Neural progenitor cell (in vitro differentiated cells): ENCODE measurements at places on chromosomes 4 and X. TPM values are rescaled to one million over a fixed set of nuclear protein-coding genes. Genes with fewer than 3 reads are reported as not detected.

DNA sequence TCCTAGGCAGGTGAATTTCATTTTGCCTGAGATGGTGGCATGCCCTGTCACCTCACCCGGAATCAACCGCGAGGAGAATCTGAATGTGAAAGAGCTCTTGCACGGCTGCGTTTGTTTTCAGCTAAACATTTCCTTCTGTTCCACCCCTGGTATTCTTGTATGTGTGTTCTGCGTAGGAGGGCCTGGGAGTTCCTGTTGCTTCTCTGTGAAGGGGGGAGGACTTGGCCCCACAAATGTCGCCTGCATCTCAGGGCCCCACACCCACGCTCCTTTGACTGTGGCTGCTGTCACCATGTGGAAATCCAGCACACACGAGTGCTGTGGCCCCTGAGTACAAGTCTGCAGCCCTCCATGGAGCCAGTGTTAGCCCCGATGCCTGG is 45.8 kb upstream of the CLCN4 start:
- no peak for DNase-seq

Gene CXXC4
- 23.6 and 40.2 TPM in 2 replicates for total RNA-seq

GRCh38 chrX:9878146-9878820 is 88.9 kb upstream of the CLDN34 start:
- DNase-seq = peak; percentile 68

DNA sequence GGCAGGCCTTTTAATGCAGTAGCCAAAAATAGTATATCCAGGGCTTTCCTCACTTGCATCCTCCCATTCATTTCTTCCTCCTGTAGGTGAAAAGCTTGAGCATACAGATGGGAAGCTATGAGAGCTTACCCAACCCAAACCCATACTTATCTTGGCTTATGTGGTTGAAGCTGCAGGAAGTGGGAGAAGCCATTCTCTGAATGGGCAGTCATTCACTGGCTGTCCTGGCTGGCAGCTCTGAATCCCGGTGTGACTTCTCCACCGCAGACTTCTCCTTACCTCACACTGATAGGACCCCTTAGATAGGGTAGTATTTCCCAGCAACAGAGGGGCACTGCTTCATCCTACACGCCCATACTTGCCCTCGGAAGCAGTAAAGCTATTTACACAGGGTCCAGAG is 125.4 kb downstream of the AMMECR1 start:
- DNase-seq = no peak

Gene F9
- not detected in 2 replicates for total RNA-seq

DNA sequence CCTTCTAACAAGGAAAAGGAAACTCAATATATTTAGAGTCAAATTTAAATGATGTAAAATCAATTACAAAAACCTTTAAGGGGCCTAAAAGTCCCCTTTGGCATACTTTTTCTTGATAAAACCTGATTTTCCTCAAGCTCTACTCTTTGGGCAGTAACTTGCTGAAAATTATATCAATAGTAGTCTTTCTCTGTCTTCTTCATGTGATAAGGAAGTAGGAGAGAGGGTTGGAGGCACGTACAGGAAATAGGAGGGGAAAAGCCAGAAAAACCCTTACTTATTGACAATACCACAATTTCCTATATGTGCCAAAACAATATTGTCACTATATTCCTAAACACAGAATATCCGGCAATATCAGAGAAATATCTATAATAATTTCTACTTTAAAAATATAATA is 9.6 kb downstream of the RHOH start:
- DNase-seq = no peak

DNA sequence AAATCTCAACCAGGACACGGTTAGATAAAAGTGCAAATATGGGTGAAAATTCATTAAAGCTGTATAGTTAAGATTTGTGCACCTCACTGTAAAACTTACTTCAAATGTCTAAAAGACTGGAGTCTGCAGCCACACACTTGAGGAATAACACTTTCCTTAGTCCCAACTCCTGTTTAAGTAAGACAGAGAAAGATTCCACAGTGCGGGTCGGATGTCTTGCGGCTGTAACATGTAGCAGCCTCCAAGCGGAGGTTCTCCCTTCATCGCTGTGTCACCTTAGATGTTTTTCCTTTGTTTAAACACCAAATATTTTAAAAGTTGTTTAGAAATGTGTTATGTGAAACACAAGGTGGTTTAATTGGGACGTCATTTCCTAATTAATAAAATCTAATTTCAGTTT is 905 bp upstream of the MAEA start:
- DNase-seq = no peak

Gene RPGR
- total RNA-seq = 16.9 and 17.4 TPM in 2 replicates

GRCh38 chr4:74947798-74948197 is 14.9 kb downstream of the PARM1 start:
- no peak for DNase-seq

Gene CCSER1
- total RNA-seq = 0.28 and 0.77 TPM in 2 replicates

DNA sequence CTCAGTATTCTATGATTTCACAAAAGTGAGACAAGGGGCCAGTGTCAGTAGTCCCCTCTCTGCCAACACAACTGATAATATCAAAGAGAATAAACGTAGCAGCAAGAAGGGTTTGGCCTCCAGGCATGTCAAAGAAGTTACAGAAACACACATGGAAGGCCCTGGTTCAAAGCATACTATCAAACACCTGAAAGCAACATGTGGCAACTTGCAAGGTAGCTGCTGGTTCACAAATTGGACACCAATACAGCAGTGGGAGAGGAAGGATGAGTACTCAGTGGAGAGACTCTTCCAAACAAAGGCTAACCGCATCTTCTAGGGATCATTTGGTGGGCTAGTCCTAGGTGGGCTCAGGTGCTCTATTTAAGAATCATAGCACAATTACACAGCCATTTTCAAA is 74.9 kb upstream of the MAOA start:
- DNase-seq = no peak

Gene FAM47A
- not detected in 2 replicates for total RNA-seq

Gene PRICKLE3
- total RNA-seq = 0.28 and 6.4 TPM in 2 replicates

Gene VBP1
- total RNA-seq = 115 and 217 TPM in 2 replicates

Gene TMEM35A
- 12.3 and 14.1 TPM in 2 replicates for total RNA-seq

- DNase-seq = no peak
These were observed 68.5 kb downstream of the UBA6 start for GRCh38 chr4:67632492-67632891.

GRCh38 chr4:11701966-11702725 is 273.5 kb upstream of the HS3ST1 start:
- no peak for DNase-seq

GRCh38 chrX:50736656-50737055 is 77.3 kb downstream of the SHROOM4 start:
- no peak for DNase-seq

DNA sequence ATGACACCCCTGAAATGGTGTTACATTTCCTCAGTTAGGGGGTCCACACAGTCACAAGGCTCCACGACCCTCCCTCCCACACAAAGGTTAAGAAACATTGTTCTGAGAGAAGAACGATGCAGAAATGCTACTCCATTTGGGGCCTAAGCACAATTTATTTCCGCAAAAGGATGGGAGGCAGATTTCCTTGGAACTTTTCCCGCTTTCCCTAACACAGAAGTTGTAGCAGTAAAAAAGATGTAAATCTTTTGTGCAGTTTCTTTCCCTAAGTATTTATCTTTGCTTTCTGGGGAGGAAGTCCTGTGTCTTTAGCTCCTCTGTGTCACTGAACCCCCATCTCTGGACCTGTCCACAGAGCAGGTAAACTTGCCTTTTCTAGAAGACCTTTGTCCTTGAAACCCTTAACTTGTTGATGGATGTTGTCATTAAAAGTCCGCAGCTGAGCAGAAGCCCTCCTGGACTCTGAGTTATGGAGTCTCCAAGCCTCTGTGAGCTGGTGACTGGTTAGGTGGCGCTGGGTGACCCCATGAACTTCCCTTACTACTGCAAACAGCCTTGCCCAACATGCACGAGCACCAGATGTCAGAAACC is 67.2 kb upstream of the SHISA3 start:
- no peak for DNase-seq

DNA sequence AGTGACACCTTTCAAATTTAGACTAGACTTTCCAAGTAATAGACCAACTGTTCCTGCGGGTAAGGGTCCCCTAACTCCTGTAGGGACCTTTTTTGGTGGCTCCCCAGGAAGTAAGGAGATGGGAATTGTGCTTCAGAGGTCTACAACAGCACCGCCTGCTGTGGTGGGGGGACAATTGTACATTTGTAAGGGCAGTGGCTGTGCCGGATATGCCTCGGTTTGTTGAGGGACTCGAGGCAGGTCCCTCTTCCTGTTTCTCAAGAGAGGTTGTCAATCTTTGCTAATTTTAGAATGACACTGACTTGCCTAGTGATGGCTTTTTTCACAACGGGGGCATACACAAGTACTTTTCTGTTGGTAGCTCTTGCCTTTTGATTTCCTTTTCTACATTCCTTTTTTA is 15.5 kb upstream of the HSD17B11 start:
- DNase-seq = no peak

Gene PRRG1
- total RNA-seq = 6.9 and 8.7 TPM in 2 replicates

Gene BEX5
- total RNA-seq = 1.6 and 3.8 TPM in 2 replicates

DNA sequence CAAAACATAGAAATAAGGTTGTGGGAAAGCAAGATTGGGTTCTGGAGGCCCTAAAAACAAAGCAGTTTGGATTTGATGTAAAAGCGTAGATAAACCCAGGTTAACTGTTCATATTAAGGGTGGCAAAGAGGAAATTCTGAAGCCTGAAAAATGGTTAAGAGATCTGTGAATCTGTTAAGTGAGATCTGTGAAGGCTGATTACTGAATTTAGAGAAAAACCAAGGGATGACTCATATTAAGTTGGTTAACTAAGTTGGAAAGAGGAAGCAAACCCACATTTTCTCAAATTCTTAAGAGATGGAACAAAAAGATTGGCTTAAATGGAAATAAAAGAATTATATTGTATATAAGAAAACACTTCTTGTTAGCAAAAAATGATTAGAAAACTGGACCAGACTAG is 22.8 kb downstream of the GPAT3 start:
- DNase-seq = no peak

Gene GNRHR
- total RNA-seq = not detected in 2 replicates

Gene CC2D2A
- 18.9 and 40.0 TPM in 2 replicates for total RNA-seq

GRCh38 chr4:189988877-189989431 is 38.1 kb downstream of the FRG2 start:
- DNase-seq = no peak

- no peak for DNase-seq
These were observed 13.6 kb downstream of the SH3RF1 start for GRCh38 chr4:169256856-169257761.

Gene HPRT1
- 16.3 and 20.9 TPM in 2 replicates for total RNA-seq

DNA sequence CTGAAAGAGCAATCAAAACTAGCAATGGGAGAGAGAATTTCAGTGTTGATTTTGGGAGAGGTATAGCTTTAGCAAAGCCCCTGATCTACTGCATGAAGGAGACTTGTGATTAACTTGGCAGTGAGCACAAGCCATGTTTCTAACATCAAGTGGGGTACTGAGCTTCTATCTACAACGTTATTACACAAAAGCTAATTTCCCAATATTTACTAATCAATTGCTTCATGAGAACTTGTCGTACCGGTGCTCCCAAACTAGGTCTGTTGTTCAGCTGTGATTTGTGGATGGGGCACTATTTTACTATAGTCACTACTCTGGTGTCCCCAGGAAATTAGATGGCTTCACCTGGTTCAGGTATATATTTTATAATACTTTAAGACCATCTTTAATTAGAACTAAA is 16.2 kb downstream of the ANK2 start:
- no peak for DNase-seq

Gene MGAT4D
- not detected in 2 replicates for total RNA-seq

Gene HPSE
- 0.28 and 0.73 TPM in 2 replicates for total RNA-seq

Gene TNIP3
- total RNA-seq = not detected in 2 replicates

Gene GLRA3
- not detected in 2 replicates for total RNA-seq
